ENCODE measurements at places on chromosomes 1 and 21. TPM values are rescaled to one million over a fixed set of nuclear protein-coding genes. Genes with fewer than 3 reads are reported as not detected.

DNA sequence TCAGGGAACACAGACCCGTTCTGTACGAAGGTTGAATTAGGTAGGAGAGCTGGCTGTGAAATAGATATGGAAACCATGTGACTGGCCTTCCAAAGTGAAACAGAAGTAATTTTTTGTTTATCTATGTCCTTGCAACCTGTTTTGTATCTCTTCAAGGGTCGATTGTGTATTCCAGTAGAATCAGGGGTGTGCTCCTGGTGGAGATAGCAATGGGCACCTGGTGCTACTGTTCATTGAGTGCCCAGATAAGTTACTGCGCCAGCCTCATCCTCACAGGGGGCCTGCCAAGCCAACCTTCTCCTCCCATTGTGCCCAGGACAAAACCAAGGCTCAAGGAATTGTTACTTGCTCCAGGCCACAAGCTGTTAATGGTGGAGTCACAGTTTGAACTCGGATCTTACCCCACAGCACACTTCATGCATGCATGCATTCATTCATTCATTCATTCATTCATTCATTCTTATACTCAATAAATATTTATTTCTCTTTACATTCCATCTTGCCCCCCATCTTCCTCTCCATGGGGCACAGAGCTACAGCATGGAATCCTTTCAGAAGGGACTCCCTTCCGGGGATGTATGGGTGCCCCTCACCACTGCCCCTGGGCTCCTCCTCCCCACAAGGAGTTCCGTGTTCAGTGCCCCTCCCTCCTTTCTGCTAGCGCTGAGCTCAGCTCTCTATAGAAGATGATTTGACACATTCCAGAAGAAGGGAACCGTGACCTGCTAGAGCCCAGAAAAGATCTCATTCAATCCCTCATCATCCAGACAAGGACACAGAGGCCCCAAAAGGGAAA lies 24.0 kb downstream of the ADORA1 start:
- DNase-seq, result no peak

Gene CFHR3
- total RNA-seq, result not detected

DNA sequence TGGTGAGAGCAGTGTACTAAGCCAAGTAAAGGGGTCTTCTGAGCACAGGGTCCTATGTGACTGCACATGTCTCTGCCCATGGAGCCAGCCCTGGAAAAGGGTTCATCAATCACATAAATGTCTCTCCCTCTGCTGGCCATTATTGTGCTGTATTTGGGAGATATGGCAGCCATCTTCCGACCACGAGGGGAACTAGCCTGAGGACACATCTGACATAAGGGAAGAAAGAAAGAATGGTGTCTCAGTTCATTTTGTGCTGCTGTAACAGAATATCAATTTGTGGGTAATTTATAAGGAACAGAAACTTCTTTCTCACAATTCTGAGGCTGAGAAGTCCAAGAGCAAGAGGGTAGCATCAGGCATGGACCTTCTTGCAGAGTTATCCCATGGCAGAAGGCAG lies 55.1 kb upstream of the GJA5 start:
- DNase-seq, result no peak

DNA sequence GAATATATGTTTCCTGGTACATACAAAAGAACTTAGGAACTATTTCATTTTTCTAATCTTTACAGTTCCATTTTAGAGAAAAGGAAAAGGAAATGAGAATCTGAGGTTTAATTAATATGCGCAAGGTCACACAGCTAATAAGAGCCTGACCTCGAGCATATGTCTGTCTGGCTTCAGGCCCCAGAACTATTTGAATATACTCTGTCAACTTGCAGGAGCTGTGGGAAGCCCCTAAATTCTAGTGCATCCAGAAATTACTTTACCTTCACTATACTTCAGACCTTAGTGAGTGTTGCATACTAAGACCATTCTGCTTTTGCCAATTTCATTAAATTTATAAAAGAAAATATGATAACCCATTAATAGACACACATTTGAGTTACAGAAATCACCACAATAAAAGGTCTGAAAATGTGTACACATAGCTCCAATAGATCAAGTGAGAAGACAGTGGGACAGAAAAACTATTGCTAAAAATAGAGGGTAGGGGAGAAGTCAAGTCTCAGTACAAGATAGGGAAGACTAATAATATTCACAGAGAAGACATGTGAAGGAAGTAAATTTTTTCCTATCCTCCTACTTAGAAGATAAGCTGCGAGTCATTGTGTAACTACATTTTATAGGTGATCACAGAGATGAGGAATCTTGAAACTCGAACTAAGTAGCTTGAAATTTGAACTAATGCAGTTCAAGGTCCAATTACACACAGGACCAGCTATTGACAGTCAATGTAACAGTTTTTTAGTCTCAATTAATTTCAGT lies 3.8 kb downstream of the RGS13 start:
- no peak for DNase-seq

- DNase-seq, result no peak
Observed at GRCh38 chr1:182707122-182707521, 22.7 kb upstream of the RGS8 start.

- DNase-seq, result no peak
Observed at GRCh38 chr1:71223641-71224340, 143.0 kb upstream of the ZRANB2 start.
